ENCODE measurements at places on chromosomes 5 and 9.

- no peak for DNase-seq
Observed at GRCh38 chr5:180138214-180138975, 66.8 kb upstream of the RNF130 start.

- DNase-seq: no peak
Observed at GRCh38 chr9:14350754-14351153, 36.8 kb upstream of the NFIB start.

DNA sequence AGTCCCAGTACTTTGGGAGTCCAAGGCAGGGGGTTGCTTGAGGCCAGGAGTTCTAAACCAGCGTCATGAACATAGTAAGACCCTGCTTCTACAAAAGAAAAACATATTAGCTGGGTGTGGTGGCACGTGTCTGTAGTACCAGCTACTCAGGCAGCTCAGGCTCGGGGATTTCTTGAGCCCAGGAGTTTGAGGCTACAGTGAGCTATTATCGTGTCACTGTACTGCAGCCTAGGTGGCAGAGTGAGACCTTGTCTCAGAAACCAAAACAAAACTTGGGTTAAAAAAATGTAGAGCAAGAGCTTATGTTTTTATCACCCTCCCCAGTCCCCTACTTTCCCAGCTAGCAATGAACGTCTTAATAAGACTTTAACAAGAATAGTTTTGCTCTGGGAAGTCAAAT, 46.7 kb downstream of the UHRF2 start:
- DNase-seq: no peak

GRCh38 chr9:81374459-81375186, 314.7 kb downstream of the TLE1 start:
- no peak for DNase-seq

DNA sequence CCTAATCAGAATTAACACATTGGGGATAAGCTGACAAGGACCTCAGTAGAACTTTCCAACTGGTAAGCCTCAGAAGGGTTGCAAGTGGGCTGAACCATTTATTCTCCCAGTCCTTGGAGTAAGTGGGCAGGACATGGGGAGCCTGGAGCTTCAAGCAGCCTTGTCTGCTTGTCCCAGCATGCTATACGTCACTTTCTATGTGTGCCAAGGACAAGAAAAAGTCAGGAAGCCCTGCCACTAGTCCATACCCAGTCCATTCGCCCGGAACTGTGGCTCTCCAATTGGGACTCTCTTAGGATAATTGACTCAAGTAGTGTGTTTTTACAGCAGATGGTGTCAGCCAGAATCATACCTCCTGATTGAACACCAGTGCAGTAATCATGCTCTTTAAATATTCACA, 62.6 kb upstream of the FRRS1L start:
- no peak for DNase-seq

DNA sequence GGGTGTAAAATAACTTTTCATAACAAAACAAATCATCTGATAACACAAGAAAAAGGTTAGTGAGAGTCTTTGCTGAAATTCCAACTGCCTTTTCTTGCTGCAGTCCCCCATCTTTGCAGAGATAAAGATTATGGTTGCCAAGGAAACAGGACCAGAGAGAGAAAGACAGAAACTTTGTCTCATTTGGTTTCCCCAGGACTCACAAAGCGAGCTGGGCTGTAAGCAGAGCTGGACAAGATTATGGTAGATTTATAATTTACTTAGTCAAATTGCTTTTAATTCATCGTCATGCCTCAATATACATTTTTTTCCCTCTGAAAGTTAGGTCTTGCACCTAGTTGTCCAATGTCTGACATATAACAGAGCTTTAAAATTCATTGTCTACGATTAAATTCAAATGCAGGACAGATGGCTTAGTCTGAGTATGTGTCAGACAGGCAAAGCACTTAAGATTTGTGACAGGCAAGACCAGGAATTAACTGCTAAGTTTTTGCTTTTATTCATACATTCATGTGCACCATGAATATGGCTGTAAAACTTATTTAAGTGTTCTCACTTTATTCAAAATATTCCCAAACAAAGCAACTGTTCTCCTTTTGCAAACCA, 17.4 kb downstream of the ENC1 start:
- no peak for DNase-seq

GRCh38 chr9:77726289-77726688, 78.2 kb upstream of the GNA14 start:
- DNase-seq: no peak

- DNase-seq: no peak
Observed at GRCh38 chr5:25948278-25948677, 1090.1 kb downstream of the CDH9 start.

DNA sequence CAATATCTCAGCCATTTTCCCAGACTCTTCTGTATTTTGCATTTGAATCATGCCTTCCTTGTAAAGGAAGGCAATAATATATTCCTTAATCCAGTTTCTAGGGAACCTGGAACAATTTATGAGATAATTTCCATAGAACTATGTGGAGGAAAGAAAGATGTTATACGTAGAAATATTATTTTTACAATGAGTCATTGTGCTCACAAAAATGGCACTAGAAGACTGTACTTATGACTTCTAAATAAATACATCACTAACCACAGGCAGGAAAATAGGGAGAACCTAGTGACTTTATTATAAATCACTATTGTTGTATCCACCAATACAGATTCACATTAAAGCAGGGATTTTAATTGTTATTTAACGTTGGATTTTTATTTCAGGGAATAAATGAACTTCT, 87.6 kb downstream of the FBXO38 start:
- peak; percentile 48 for DNase-seq

GRCh38 chr5:155839251-155840037, 487.5 kb upstream of the SGCD start:
- DNase-seq: peak; percentile 8

GRCh38 chr9:134601764-134602163, 39.8 kb upstream of the COL5A1 start:
- DNase-seq: peak; percentile 61

DNA sequence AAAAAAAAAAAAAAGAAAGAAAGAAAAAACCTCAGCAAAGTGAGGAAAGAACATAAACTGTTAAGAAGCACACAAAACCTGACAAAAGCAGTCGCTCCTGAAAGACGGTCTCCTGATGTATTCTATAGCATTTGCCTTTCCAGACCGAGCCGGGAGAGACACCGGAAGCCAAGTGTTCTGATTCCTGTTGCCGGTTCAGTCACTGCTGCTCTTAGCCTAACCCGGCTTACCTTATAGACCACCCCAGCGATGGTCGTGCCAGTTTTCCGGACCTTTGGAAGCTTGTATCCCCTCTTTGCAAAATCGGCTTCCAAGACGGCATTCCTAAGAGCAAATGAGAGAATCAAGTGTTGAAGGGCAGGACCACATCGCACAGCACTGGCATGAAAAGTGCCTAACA, 630 bp downstream of the PSMB7 start:
- DNase-seq: no peak

DNA sequence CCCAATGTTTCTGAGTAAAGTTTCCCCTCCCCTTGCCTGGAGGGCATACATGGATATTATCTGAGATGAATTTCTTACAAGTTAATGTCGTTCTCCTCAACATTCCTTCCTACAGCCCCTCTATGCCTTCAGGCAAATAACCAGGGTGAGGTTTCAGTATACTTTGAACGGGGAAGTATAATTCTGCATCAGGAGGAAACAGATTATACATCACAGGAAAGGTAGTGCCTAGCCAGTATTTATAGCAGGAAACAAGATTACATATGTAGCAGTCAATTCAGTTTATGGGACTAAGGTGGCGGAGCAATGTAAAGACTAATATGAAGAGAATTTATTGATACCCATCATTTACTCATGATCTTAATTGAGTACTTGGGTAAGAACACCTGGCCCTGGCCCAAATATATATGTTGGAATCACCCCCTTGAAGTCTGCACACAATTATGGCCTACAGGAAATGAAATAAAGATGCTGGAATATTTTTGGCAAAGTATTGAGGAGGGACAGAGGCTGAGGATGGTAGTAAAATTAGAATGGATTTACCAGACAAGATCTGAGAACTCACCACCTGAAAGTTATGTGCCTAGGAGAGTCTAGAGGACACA, 661.1 kb downstream of the PTPRD start:
- DNase-seq: no peak

- DNase-seq: no peak
Observed at GRCh38 chr5:333945-334344, 12.4 kb downstream of the AHRR start.

GRCh38 chr5:123976379-123977033, 464.5 kb downstream of the CSNK1G3 start:
- no peak for DNase-seq

GRCh38 chr9:4796988-4797853, 4.5 kb downstream of the RCL1 start:
- DNase-seq: peak; percentile 32

Data from fibroblast of lung (primary cell).